ENCODE measurements at places on chromosomes 12 and 14.

DNA sequence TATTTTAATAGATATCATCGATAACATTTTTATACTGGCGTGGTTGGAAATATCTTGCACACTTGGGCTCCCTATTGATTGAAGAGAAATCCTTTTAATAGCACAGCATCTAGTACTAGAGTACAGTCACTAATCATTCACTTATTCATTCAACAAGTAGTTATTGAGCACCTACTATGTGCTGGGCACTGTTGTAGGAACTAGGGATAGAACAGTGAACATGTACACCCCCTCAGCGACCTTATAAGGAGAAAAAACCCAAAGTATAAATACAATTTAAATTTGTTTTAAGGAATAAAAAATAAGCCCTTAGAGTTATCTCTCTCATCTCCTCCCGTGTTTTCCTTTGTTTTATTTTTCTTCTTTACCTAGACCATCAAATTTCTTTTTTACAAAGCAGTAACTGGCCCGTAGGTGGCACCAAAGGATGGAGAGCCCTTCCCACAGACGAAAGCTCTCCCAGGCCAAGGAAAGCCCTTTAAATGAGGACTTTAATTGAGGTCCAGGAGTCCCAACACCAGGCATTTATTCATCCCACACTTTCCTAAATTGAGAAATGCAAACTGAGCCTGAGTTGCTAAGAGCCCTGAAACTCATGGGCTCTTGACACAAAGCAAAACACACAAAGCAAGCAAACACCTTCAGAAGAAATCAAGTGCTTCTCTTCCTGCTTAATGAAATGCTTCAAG lies 29.0 kb downstream of the PEBP1 start:
- DNase-seq, result no peak

- DNase-seq, result no peak
Measured at GRCh38 chr12:116245189-116245588, 32.3 kb downstream of the MED13L start.

- no peak for DNase-seq
Measured at GRCh38 chr14:39768589-39768988, 336.4 kb upstream of the FBXO33 start.

DNA sequence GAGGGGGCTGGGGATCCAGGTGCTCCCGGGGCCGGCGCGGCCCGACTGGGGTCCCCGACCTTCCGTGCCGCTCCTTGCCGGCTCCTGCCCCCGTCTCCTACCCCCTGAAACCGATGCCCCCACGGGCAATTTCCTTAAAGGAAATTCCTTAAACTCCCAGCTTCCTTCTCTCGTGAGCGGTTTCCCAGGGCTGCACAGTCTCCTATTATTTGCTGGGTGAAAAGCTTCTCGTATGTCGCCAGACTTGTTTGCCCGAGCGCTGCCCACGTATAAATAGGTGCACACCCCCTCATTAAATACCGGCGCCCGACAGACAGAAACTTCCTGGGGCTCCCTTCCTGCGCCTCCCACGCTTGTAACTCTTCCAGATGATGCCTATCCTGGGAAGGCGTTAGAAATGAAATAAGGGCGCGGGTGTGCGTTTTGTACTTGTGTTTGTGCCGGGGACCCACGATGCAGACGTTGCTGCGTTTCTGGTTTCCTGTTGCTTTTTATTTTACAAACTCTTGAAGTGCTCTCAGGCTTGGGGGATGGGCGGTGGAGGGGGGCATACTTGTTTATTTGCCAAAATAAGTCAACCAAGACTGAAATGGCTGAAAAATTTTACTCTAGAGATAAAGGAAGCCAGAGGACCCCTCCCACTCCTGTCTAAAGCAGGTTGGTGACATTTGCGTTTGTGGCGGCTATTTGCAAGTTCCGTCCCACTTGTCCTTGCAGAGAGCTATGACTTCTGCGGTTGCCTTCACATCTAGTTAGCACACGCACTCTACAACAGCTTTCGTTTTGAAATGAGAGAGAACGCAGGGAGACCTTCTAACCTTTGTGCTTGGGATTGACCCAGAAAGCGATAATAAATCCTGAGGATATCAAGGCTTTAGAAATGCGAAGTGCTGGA lies 1.0 kb downstream of the HIP1R start:
- no peak for DNase-seq

- no peak for DNase-seq
Measured at GRCh38 chr14:105074601-105075053, 9.4 kb upstream of the GPR132 start.

GRCh38 chr12:41795051-41795600 lies 349.5 kb downstream of the GXYLT1 start:
- no peak for DNase-seq

DNA sequence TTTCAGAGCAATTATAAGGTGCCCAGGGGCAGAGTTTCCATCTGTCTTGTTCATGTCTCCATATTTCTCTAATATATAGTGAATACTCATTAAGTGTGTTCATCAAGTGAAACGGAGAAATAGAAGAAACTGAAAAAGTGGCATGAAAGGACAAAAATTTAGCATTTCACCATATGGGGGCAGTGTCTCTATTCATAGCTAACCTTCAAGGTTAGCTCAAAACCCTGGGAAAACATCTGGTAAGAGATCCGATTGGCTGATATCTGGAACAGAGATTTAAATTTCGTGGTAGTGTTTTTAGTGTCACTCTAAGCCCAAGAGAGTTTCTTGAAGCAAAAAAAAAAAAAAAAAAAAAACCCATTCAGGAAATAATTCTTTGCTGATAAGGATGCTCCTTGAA lies 367.5 kb downstream of the DAD1 start:
- DNase-seq, result no peak

DNA sequence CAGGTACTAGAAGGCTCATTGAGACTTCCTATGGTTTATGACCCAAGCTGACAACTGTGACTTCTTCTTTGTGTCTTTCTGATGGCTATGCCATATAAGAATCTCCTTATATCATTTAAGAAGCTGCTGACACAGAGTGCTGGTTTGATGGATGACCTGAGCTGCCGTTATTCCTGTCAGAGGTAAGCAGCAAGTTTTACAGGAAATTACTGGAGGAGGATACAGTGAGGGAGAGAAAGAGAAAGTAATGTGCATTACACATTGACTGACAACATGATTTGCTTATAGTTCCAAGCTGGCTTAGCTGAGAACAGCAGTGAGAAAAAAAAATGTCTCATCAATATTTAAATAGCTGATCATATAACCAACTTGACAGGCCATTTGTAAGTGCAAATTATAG lies 981.4 kb downstream of the FSCB start:
- DNase-seq, result no peak

DNA sequence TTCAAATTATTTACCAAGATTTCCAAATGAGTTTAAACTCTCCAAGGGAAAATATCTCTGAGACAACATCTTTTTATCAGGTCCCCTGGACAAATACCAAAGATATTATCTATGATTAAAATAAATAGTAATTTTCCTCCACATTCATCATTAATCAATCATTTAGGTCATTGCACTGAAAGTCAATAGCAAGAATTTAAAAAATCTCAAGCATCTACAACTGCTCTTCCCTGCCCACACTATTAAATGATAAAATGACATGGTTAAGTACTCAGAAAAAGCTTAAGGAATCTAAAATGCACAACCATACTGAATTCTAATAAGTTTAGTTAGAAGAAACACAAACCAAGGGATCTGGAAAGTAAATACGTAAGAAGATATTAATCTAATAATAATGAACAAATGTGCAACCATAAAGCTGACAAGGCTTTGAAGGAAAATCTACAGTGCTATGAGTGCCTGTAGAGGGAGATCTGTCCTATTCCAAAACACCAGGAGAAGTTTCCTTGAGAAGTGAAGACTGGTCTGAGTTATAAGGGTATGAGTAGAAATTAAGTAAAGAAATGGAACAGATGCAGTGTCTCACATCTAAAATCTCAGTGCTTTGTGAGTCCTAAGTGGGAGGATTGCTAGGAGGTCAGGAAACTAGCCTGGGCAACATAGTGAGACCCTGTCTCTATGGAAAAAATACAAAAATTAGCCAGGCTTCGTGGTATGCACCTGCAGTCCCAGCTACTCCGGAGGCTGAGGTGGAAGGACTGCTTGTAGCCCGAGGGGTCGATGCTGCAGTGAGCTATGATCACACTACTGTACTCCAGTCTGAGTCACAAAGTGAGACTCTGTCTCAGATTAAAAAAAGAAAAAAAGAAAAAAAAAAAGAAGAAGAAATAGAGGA lies 19.2 kb downstream of the INTS13 start:
- DNase-seq, result no peak

DNA sequence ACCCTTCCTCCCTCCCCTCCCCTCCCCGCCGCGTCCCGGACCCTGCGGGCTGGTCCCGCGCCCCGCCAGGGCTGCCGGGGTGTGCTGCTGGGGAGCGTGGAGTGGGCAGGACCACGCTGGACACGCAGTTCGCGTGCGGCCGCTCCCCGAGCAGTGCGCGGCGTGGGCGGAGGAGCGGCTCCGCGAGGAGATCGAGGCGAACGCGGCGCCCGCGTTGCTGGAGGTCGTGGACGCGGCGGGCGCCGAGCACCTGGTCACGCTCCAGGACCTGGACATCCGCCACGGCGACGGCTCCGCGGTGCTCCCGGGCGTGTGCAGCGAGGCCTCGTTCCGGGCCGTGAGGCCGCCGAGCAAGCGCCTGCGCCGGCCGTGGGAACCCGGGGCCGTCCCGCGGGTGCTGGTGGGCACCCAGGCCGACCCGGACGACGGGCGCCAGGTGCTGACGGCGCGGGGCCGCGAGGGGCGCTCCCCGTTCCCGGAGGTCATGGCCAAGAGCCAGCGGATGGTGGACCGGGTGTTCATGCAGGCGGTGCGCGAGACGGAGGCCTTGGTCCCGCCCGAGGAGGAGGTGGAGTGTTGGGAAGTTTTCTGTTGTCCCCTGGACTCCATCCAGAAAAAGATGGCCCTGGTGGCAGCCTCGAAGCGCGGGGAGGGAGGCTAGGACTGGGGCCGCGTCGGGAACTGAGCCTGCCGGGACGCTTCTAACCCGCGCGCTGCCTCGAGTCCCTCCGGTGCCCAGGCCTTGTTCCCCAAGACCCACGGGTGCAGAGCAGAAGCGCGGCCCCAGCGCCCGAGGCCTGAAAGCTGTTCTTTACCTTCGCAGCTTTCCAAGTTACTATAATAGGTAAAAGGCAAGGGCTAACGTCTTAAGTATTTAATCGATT lies 54.7 kb upstream of the EIF5 start:
- DNase-seq, result no peak

DNA sequence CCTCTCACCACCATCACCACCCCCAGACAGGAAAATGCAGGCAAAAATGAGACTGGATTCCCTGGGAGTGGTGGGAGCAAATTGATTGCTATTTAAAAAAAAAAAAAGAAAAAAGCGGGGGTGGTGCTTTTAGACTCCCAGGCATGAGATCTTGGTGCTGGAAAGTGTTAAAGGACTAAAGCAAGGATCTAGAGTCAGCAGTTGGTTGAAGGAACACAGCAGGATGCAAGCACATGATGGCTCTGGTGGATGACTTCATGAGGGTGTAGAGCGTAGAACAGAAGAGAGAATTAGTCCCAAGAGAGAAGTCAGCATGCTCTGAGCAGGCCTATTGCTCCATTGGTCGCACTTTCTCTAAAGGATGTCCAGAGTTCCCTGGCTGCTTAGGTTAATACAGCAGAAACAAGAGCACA lies 183.8 kb upstream of the HMGA2 start:
- no peak for DNase-seq

DNA sequence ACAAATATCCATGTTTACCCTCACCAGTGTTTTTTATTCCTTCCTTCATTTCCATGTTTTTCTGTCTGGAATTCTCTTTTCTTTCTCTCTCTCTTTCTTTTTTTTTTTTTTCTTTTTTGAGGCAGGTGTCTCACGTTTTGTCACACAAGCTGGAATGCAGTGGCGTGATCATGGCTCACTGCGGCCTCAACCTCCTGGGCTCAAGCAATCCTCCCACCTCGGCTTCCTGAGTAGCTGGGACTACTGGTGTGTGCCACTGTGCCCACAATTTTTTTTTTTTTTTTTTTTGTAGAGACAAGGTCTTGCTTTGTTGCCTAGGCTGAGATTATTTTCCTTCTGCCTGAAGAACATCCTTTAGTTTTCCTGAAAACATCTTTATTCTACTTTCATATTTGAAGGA lies 15.0 kb upstream of the AMIGO2 start:
- no peak for DNase-seq

GRCh38 chr14:72726444-72726843 lies 167.5 kb downstream of the DPF3 start:
- DNase-seq, result no peak

DNA sequence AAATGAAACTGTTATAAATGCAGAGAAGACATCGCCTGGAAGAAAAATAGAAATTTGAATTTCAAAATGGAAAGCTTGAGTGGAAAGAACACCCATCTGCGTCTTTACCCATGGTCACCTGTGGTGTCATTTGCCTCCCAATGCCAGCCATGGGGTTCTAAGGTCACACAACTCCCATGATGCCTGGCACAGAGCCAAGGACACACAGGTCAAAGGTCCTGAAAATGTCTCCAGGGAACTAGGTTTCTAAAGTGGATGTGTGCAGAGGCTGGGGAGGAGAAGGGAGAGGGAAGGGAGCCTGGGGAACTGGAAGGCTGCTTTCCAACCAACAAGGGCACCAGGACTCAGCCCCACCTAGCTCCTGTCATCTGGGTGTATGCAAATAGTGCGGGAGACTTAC lies 724.0 kb upstream of the TMEM132C start:
- no peak for DNase-seq

- DNase-seq, result no peak
Measured at GRCh38 chr12:50060120-50060468, 2.7 kb downstream of the ASIC1 start.

GRCh38 chr14:50778721-50779483 lies 52.1 kb downstream of the NIN start:
- DNase-seq, result no peak

Measured in activated CD4-positive, CD25-positive, alpha-beta regulatory T cell treated with anti-CD3 and anti-CD28 coated beads, Interleukin-2, amount 50 U/mL, for 72 hours (primary cell).